ENCODE measurements at places on chromosomes 16 and 17.

DNA sequence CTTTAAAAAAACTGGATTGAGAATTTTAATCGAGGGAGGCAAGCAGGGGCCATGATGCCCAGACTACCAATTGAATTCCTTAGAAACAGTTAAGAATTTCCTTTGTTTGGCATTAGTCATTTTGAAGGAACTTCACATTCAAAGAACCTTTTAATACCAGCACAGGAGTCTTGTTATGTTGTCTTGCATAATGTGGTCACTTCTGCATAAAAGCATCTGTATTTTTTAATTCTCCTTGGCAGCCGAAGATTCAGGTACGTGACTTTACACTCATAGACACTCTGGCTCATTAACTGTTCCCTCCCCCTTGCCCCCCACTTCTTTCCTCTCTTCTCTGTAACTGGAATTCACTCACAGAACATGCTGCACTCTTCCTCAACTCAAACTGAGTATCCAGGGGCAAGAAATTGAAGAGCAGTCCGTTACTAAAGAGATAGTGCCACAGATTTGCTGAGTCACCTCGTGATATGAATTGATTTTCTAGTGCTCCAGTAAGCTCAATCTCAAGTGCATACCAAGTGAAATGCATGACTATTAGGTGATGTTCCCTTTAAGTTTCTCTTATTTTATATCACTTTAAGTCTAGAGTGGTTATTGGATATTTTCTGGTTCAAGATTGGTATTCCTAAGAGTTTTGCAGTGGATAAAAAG, 572.2 kb upstream of the SOX9 start:
- no peaks in the 10 kb centered on the region for H3K4me1 ChIP-seq
- no peaks in the 10 kb centered on the region for H3K36me3 ChIP-seq
- H3K27ac ChIP-seq: no peak overlapping the region
- DNase-seq: no peak
- no peak overlapping the region for H3K4me3 ChIP-seq
- no peaks in the 10 kb centered on the region for H3K27me3 ChIP-seq

- no peak overlapping the region for H3K27ac ChIP-seq
- no peak for DNase-seq
- no peaks in the 10 kb centered on the region for H3K27me3 ChIP-seq
- no peak overlapping the region for H3K4me3 ChIP-seq
Observed at GRCh38 chr16:9971907-9972306, 210.3 kb downstream of the GRIN2A start.

- no peak for DNase-seq
- no peak overlapping the region for H3K27ac ChIP-seq
- H3K4me3 ChIP-seq: no peak overlapping the region
- H3K36me3 ChIP-seq: peaks cover 35% of the 10 kb centered on the region
- no peaks in the 10 kb centered on the region for H3K27me3 ChIP-seq
Observed at GRCh38 chr16:89779909-89780305, 36.5 kb downstream of the FANCA start.

- H3K27me3 ChIP-seq: no peaks in the 10 kb centered on the region
- H3K4me1 ChIP-seq: peaks cover 80% of the 10 kb centered on the region
- H3K36me3 ChIP-seq: peaks cover 41% of the 10 kb centered on the region
Observed at GRCh38 chr16:11139326-11140097, 116.5 kb downstream of the SOCS1 start.

DNA sequence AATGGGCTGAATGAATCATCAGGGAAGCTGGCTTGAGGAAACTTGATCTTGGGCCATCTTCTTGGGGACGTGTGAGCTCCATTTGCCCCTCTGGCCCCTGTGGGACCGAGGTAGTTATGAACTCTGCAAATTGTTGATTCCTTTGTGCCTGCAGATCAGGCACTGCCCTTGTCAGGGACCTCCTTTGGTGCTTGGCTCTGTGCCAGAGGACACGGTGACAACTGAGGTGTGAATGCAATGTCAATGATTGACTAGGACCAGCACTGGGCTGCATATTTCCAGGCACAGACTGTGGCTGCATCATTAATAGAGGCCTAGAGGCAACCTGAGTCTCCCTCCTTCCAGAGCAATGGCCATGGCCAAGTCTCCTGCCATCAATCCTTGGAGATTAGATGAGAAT, 23.8 kb downstream of the PDILT start:
- no peak overlapping the region for H3K27ac ChIP-seq
- no peaks in the 10 kb centered on the region for H3K4me1 ChIP-seq
- no peak for DNase-seq

- no peaks in the 10 kb centered on the region for H3K27me3 ChIP-seq
- DNase-seq: no peak
- no peak overlapping the region for H3K4me3 ChIP-seq
- peaks cover 72% of the 10 kb centered on the region for H3K36me3 ChIP-seq
Observed at GRCh38 chr16:28103516-28104170, 40.1 kb upstream of the GSG1L start.

DNA sequence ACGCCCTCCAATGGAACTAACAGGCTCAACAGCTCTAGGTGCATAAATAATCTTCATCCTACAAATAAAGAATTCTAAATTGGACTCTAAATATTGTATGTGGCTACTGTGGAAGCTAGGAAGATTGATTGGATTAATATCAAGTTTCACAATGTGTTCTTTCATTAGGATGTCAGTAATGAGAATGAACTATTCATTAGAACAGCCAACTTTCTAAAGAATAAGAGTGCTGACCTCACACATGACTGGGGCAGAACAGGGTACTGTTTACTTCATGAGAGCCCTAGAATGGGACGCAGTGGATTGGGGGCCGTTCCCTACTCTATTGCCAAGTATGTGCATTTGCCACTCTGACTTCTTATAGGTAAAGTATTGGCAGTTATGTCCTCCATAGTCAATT, 528.2 kb upstream of the RBFOX1 start:
- H3K36me3 ChIP-seq: no peaks in the 10 kb centered on the region
- no peak overlapping the region for H3K27ac ChIP-seq
- H3K27me3 ChIP-seq: no peaks in the 10 kb centered on the region
- no peaks in the 10 kb centered on the region for H3K4me1 ChIP-seq
- no peak for DNase-seq

DNA sequence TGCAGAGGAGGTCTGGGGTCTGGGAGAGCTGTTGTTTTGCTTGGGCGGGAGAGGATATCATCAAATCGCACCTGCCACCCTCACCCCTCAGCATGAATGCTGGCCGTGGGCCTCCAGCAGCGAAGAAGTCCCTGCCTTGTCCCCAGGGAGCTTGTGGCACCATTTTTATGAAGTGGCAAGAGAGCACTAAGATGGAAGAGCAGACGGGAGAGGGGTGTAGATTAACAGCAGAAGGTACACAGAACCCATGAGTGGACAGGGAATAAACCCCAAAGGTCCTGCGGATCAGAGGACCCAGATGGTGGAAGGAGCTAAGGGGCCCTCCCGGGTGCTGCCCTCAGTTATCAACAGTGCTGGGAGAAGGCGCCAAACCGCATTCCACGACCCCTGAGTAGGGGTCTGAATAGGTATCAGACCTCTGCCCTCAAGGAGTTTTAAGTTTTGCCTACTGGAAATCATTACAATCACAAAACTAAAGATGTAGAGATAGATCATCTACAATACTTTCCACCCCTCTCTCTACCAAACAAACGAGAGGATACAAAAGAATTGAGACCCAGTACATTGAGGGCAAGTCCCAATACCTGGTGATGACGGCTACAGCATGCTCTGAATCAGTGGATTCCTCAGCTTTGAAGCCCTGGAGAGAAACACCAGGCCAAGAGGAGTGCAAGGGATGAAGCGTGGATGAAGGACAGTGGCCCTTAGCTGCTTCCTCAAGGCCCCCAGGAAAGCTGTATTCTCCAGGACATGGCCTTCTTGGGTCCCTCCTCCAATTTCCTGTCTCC, 60.2 kb downstream of the CCDC182 start:
- no peak overlapping the region for H3K4me3 ChIP-seq
- H3K27me3 ChIP-seq: peaks cover 14% of the 10 kb centered on the region
- H3K4me1 ChIP-seq: no peaks in the 10 kb centered on the region
- DNase-seq: no peak

- H3K4me1 ChIP-seq: no peaks in the 10 kb centered on the region
- H3K4me3 ChIP-seq: no peak overlapping the region
- H3K27ac ChIP-seq: no peak overlapping the region
- DNase-seq: no peak
- H3K27me3 ChIP-seq: no peaks in the 10 kb centered on the region
Observed at GRCh38 chr17:2363318-2363717, 26.0 kb downstream of the SGSM2 start.

DNA sequence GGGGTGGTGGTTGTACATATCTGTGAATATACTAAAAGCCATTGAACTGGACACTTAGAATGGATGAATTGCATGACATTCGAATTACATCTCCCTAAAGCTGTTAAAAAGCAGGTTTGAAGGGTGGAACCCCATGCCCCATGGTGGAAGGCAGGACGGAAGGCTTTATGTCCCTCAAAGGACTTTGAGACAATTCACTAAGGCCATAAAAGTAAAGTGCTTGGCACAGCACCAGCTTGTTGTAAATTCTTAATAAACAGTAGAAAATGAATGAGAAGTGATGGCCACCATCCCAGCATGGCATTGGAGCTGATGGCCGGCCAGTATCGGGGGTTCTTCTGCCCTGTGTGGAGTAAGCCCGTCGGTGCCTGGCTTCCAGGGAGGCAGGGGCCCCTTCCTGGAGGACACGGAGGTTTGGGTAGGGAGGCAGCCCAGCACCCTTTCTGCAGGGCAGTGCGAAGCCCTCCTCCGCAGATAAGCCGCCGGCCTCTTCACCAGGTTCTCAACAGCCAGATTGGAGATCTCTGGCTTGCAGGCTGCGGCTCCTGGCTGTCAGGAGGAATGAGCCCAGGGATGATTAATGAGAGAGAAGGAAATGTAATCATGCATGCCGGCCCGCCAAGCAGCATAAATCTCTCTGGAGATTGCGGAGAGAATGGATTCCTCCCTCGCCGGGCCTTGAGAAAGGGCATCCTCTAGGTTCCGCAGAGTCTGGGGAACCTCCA, 346.9 kb downstream of the FOXL1 start:
- H3K4me3 ChIP-seq: no peak overlapping the region
- H3K4me1 ChIP-seq: no peaks in the 10 kb centered on the region
- H3K27me3 ChIP-seq: peaks cover 48% of the 10 kb centered on the region

DNA sequence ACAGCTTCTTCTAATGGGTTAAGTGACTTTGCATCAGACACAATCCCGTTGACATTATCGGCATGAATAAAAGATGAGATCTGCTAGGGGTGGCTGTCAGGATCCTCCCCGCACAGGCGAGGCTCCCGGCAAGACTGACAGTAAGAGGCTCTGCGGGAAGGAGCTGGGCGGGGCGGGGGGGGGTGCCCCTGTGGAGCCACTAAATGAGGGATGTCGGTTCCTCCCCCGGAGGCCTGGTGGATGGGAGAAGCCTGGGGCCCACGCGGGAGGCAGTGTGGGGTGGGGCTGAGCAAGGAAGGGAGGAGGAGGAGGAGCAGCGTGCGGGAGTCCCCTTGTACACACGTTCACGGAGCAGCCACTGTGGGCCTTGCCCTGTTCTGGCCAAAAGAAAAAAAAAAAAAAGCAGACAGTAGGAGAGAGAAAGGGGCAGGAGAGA, 190.9 kb upstream of the GSE1 start:
- DNase-seq: no peak
- H3K4me1 ChIP-seq: peaks cover 2% of the 10 kb centered on the region
- H3K27ac ChIP-seq: no peak overlapping the region
- H3K4me3 ChIP-seq: no peak overlapping the region
- H3K27me3 ChIP-seq: peaks cover 2% of the 10 kb centered on the region

DNA sequence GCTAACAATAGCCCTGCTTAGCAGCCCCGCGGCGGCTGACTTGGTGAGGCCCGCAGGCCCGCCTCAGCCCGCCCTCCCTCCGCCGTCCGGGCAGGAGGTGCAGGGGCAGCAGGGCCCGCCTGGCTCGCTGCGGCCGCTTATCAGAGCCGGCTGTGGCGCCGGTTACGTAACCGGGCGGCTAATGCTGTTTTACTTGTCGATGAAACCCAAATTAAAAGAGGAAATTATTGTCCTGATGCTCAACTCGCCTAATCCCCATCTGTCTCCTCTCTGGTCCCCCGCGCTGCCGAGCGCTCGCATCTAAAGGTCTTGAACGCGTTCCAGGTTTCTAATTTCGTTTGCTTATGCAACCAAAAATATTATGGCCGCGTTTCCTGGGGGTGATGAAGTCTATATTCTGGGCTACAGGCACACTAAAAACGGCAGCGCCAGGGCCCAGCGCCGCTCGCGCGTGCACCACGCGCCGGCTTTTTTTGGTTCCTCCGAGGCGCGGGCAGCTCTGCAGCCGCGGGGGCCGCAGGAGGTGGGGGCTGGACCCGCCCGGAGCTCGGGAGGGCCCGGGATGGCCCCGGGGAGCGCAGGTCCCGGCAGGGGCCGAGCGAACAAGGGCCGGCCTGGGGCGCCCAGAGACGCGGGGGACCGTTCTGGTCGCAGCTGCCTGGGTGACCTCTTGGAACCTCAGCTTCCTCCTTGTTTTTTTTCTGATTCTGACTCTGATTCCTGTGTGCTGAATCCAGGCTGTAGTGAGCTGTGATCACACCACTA, 65.2 kb upstream of the TOB1 start:
- peak overlapping the region; percentile 87 for H3K27ac ChIP-seq
- peaks cover 31% of the 10 kb centered on the region for H3K4me1 ChIP-seq
- peak; percentile 45 for DNase-seq
- peaks cover 17% of the 10 kb centered on the region for H3K27me3 ChIP-seq
- no peaks in the 10 kb centered on the region for H3K36me3 ChIP-seq

DNA sequence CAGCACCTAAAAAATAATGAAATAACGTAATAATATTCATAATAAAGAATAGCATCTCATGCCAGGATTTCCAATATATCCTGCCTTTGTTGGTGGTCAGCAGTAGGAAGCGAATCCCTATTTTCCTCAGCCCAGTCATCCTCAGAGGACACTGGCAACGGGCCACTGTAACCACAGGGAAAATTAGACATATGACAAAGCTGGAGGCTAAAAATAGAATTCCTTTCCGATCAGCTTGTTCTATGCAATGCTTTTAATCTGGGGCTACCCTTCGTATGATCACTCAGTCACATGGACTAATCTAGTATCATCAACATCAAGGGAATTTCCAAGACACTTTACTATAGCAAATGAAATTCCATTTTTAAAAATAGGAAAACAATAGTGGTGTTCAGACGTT, 246.9 kb upstream of the KCNJ16 start:
- DNase-seq: no peak
- peaks cover under 1% of the 10 kb centered on the region for H3K27me3 ChIP-seq
- no peak overlapping the region for H3K27ac ChIP-seq
- no peaks in the 10 kb centered on the region for H3K4me1 ChIP-seq
- H3K4me3 ChIP-seq: no peak overlapping the region
- H3K36me3 ChIP-seq: no peaks in the 10 kb centered on the region

DNA sequence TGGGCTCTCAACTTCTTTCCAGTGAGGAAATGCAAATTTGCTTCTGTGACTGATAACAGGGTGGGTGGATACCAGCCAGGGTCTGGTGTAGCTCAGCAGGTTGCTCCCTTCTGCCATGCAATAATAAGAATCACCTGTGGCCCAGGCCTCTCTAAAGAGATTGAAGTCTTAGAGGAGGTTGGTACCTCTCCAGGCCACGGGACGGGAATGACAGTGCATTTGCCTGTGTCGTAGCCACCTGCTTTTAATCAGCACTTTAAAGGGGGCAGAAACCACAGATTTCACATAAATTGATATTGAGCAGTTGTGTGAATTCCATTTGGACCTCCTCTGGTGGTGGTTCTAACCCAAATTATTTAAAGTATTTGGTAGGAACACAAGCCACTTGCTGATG, 246.9 kb downstream of the PRKCA start:
- no peak overlapping the region for H3K27ac ChIP-seq
- no peak for DNase-seq
- H3K4me3 ChIP-seq: no peak overlapping the region
- peaks cover 28% of the 10 kb centered on the region for H3K36me3 ChIP-seq
- H3K4me1 ChIP-seq: peaks cover 41% of the 10 kb centered on the region

- no peaks in the 10 kb centered on the region for H3K4me1 ChIP-seq
- H3K4me3 ChIP-seq: no peak overlapping the region
- peaks cover 9% of the 10 kb centered on the region for H3K27me3 ChIP-seq
Observed at GRCh38 chr17:19335951-19336631, 26.4 kb downstream of the B9D1 start.
